ENCODE measurements at places on chromosomes 13 and 19. TPM values are rescaled to one million over a fixed set of nuclear protein-coding genes. Genes with fewer than 3 reads are reported as not detected.

DNA sequence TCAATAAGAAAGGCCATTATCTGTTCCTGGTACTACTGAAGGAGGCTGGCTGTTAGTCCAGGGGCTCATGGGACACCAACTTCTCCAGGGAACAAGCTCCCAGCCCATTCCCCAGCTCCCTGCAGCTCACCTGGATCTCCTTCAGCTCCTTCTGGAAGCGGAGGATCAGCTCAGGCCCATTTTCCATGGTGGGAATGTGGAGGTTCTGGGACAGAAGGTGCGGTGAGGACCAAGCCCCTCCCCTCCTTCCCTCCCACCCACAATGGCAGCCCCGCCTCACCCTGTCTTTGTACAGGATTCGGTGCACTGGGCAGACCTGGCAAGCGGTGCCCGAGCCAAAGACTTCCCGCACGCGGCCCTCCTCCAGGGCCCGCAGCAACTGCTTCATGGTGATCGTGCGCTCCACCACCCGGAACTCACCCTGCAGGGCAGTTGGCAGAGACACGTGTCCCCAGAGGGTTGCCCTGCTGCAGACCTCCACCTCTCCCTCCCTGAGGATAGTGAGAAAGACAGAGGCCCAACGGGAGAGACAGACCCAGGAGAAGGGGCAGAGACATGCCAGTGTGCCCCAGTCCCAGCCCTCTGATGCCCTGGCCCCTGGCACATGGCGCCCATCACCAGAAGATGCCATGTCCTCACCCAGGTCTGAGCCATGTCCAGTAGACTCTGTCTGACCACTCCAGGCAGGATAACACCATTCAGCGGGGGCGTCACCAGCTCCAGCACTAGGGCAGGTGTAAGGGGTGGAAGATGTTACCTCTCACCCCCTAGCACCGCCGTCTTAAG lies 14.3 kb downstream of the BCAT2 start:
- DNase-seq: no peak

GRCh38 chr19:18063463-18063862 lies 23.3 kb downstream of the IL12RB1 start:
- no peak for DNase-seq

GRCh38 chr13:94128430-94128829 lies 351.1 kb downstream of the DCT start:
- peak; percentile 59 for DNase-seq

- no peak for DNase-seq
Observed at GRCh38 chr13:75294110-75294509, 187.9 kb downstream of the TBC1D4 start.

DNA sequence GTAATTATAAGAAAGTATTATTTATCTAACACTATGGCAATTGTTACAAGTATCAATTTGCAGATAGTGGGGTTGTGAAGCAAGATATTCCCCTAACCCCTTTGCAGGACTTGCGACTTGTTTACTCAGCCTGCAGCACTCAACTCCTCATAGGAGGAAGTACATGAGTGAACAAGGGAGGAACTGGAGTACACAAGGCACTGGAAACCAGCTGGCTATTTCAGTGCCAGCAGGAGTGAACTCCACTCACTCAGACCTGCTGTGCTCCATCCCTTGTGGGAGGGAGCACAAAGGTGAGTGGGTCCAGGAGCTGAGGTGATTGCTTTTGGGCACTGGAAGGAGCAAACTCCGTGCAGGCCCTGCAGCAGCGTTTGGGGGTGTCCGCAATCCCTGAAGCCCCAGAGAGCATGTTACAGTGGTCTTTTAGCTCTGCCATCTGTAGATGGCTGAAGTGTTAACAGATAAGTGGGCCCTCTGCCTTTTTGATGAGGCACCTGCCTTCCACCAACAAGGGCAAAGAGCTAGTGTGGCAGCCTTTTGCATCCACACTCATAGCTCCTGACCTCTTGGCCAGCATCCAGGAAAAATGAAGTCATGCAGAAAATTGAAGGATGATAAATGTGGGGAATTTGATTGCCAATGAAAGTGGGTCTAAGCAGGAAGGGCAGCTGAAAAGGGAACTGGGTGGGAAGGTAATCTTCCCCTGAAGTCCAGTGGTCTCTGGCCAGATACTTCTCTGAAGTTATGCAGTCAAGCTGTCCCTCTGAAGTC lies 802.2 kb upstream of the MIR17HG start:
- DNase-seq: no peak

CACNG7 gene
- not detected for total RNA-seq

GRCh38 chr19:45150751-45151281 lies 10.0 kb downstream of the NKPD1 start:
- DNase-seq: no peak

GRCh38 chr19:4539693-4540581 lies at the start of gene LRG1:
Gene LRG1, minus strand, starts transcription at chr19:4540036. Its CDS starts 23 bp downstream, at chr19:4540013.
- DNase-seq: no peak

WDR88 gene
- total RNA-seq: not detected

GRCh38 chr13:23960566-23961156 lies 63.4 kb upstream of the C1QTNF9B start:
- DNase-seq: no peak

CATSPERD gene
- not detected for total RNA-seq

DNA sequence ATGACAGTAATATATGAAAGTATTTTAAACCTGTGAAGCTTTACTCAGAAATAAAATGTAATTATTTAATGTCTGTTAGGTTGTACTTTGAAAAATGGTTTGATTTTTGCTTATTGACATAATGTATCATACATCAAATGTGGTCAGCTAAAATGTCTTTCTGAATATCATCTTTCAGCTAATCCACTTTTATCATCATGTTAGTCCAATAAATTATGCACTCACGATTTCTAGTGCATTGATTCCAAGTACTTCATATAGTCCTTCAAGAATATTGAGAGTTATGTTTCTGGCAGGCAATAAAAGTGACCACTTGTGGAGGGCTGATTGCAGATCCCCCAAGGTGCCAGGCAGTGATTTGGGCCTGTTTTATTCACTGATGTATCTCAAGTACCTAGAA lies 1204.1 kb downstream of the OLFM4 start:
- no peak for DNase-seq

GRCh38 chr13:106205871-106206270 lies 329.6 kb downstream of the EFNB2 start:
- no peak for DNase-seq

CBARP gene
- 2.9 TPM for total RNA-seq

Data from suprapubic skin (tissue), 4 donors.